ENCODE measurements at places on chromosomes 12 and 14. TPM values are rescaled to one million over a fixed set of nuclear protein-coding genes. Genes with fewer than 3 reads are reported as not detected.

DNA sequence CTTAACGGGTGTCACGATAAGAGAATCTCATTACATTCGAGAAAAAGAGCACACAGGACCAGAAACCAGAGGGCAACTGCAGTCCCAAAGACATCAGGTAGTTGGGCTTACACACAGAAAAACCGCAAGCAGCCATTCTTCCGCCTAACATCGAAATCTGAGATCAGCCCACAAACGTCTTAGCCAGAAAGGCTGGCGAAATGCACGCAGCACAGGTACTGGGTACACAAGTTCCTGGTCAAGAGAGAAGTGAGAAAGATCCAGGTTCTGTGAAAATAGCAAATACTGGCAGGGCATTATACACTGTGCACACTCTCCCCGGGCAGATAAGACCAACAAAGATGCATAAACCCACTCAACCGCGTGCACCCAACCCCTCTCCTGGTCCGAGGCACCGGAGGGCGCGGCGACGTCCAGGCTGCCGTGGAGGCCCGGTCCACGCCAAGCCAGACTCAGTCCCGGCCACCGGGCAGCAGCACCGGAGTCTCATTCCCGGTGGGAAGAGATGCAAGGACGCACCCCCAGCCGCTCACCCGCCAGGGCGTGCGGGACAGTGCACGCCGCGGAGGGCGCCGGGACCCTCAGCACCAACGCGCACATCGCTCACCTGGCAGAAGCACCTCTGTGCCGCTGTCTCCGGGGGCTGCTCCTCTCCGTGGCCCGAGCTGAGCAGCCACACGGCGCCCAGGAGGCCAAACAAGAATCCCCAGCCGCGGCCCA lies 437 bp downstream of the ERO1A start:
- H3K27me3 ChIP-seq, result no peaks in the 10 kb centered on the region
- no peak for DNase-seq
- H3K36me3 ChIP-seq, result no peaks in the 10 kb centered on the region
- H3K4me1 ChIP-seq, result peaks cover 30% of the 10 kb centered on the region
- H3K4me3 ChIP-seq, result peak overlapping the region; percentile 97

- no peak for DNase-seq
- no peaks in the 10 kb centered on the region for H3K36me3 ChIP-seq
- H3K27me3 ChIP-seq, result no peaks in the 10 kb centered on the region
- no peak overlapping the region for H3K4me3 ChIP-seq
Measured at GRCh38 chr12:27828196-27828595, 48.2 kb upstream of the MANSC4 start.

DNA sequence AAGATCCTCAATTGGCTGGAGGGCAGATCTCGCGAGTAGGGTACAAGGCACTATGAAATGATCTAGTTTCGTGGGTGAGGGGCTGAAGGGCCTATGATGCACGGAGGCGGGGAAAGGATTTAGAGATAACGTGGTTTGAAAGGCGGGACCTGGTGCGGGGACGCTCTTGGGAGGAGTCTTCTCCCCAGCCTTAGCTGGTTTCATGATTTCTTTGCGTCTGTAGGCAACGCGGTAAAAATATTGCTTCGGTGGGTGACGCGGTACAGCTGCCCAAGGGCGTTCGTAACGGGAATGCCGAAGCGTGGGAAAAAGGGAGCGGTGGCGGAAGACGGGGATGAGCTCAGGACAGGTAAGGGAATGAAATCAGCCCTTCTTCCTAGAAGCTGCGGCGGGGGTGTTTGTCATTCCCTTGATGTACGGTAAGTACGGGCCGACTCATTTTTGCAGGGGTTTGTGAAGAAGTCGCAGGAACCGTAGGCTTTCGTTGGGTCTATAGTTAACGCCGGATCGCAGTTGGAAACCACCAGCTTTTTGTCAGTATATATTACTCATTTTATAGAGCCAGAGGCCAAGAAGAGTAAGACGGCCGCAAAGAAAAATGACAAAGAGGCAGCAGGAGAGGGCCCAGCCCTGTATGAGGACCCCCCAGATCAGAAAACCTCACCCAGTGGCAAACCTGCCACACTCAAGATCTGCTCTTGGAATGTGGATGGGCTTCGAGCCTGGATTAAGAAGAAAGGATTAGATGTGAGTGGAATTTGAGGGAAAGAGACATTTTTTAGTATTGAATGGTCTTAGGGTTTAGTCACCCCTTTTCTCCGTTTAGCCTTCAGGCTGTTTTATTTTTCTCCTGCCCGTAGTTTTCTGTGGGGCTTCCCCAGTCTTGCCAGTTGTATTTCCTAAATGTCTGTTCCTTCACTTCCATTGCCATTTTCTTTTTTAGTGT lies 602 bp downstream of the APEX1 start:
- H3K4me3 ChIP-seq, result peak overlapping the region; percentile 88
- H3K27ac ChIP-seq, result peak overlapping the region; percentile 87
- no peaks in the 10 kb centered on the region for H3K27me3 ChIP-seq

GRCh38 chr12:22722081-22722480 lies 97.1 kb downstream of the ETNK1 start:
- no peak for DNase-seq
- H3K27ac ChIP-seq, result peak overlapping the region; percentile 44
- H3K4me1 ChIP-seq, result peaks cover 30% of the 10 kb centered on the region
- H3K27me3 ChIP-seq, result no peaks in the 10 kb centered on the region
- H3K36me3 ChIP-seq, result no peaks in the 10 kb centered on the region

Gene STAB2
- not detected for total RNA-seq

GRCh38 chr12:98213556-98213955 lies 301.8 kb upstream of the TMPO start:
- H3K4me3 ChIP-seq, result no peak overlapping the region
- no peak for DNase-seq
- H3K4me1 ChIP-seq, result no peaks in the 10 kb centered on the region
- H3K36me3 ChIP-seq, result no peaks in the 10 kb centered on the region
- no peaks in the 10 kb centered on the region for H3K27me3 ChIP-seq
- no peak overlapping the region for H3K27ac ChIP-seq

Gene TMCC3
- 6.9 TPM for total RNA-seq

Gene C14orf132
- 37.5 TPM for total RNA-seq

DNA sequence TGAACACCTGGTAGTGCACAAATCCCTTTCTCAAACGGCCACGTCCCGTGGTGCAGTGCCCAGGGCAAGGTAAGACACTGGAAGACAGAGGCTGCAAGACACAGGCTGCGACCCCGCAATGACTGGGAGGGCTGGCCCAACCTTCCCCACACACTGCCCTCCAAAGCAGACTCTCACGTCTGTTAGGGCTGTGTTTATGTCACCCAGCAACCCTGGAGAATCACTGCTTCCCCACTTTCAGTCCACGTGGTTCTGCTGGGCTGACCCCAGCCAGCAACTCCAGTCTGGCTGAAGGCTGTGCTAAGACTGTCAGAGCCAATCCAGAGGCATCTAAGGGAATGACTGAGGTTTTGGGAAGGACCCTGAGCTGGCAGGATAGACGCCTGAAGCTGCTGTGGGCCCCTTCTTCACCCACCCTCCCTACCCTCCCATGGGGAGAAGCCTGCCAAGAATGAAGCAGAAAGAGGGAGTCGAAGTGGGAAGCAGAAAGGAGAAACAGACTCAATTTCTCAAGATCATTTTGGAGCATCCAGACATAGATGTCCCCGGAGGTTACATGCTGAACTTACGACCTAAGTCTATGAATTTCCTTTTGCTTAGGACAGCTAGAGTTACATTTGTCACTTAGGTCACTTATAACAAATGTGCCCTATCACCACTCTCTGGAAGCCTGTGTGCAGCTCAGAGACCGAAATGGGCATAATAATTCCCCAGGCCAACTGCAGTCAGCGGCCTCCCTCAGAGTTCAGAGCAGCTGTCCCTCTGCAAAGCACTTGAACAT lies 11.7 kb downstream of the KDM2B start:
- H3K4me3 ChIP-seq, result no peak overlapping the region
- H3K36me3 ChIP-seq, result peaks cover 6% of the 10 kb centered on the region
- no peaks in the 10 kb centered on the region for H3K27me3 ChIP-seq
- H3K4me1 ChIP-seq, result peaks cover 3% of the 10 kb centered on the region
- DNase-seq, result no peak
- H3K27ac ChIP-seq, result peak overlapping the region; percentile 7

DNA sequence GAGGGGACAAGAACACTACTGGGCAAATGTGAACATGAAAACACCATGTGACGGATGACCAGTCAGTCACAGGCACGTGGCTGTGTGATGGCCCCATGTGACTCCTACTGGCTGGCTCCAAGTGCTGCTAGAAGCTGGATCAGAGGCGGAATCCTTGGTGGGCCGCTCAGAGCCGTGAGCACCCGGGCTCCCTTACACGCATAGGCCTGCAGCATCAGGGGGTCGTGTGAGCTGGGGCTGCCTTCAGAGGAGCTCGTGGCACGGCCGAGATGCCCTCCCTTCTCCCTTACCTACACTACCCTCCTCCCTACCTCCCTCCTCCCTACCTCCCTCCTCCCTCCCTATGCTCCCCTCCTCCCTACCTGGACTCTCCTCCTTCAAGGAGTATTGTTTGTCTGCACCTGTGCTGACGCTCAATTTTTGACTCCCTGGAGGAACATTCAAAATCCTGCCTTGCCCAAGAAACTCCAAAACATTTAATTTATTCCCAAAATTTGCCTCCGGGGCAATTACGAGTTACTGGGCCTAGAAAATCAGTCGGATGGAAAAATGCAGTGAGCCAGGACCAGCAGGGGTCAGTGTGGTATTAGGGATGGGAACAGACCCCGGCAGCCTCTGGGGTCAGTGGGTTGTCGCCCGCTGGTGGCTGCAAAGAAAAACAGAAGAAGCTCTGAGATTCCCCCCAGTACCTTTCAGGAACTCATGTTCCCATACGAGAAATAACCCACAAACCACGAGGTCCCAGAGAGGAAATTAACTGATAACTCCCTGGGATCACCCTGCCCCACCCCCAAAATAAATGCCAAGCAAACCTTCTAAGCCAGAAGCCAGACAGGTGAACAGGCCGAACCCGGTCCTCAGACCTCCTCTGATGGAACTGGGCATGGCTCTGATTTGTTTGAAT lies 61.3 kb downstream of the C14orf132 start:
- H3K4me3 ChIP-seq, result no peak overlapping the region
- no peaks in the 10 kb centered on the region for H3K4me1 ChIP-seq
- H3K36me3 ChIP-seq, result no peaks in the 10 kb centered on the region
- H3K27ac ChIP-seq, result no peak overlapping the region
- no peaks in the 10 kb centered on the region for H3K27me3 ChIP-seq

DNA sequence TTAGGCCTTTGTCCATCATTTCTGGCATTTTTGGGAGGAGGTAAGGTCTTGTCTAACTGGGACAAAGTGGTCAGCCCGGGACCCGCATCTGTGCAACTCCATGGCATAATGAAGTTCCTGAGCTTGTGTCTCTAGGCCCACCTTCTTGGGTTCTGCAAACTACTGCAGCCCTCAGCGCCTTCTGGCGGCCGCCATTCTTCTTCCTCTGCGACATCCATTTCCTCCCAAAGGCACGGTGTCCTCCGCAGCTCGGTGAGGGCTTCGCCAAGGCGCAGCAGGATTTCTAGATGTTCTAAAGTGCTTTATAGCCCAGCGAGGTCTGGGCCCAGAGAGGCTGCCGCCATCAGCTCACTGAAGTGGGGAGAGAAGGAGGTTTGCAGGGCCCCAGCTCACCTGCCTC lies 134.4 kb upstream of the OR4E1 start:
- no peaks in the 10 kb centered on the region for H3K36me3 ChIP-seq
- no peak for DNase-seq
- no peak overlapping the region for H3K4me3 ChIP-seq
- H3K27me3 ChIP-seq, result no peaks in the 10 kb centered on the region
- no peak overlapping the region for H3K27ac ChIP-seq
- H3K4me1 ChIP-seq, result no peaks in the 10 kb centered on the region

DNA sequence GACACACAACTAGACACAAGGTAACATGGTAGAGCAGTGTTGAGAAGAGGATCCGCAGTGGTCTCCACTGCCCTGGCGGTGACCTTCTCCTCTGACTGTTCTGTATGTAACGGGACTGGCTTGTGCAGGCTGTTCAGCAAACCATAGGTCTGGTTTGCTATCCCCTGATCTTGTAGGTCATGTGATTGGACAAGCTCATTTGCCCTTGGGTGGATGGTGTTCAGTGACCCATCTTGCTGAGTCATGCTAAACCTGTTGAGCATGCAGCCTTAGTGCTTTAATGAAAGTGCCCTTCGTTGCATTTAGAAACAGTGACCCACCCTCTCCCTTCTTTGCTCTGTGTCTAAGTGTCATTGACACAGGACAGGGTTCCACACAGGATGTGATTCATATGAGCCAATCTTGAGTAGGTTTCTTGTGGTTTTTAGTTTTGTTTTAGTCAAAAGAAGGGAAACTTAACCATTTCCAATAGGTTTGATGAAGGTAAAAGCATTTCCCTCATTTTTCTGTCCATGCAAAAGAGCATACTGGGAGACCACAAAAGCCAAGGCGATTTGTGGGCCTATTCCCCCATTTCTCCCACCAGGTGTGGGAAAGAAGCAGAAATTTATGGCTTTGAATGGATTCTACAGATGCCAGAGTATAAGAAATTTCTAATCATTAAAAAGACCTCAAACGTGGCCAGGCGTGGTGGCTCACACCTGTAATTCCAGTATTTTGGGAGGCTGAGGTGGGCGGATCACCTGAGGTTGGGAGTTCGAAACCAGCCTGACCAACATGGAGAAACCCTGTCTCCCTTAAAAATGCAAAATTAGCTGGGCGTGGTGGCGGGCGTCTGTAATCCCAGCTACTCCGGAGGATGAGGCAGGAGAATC lies 32.6 kb upstream of the HIF1A start:
- H3K27ac ChIP-seq, result peak overlapping the region; percentile 26
- peaks cover 28% of the 10 kb centered on the region for H3K4me1 ChIP-seq
- no peaks in the 10 kb centered on the region for H3K27me3 ChIP-seq

DNA sequence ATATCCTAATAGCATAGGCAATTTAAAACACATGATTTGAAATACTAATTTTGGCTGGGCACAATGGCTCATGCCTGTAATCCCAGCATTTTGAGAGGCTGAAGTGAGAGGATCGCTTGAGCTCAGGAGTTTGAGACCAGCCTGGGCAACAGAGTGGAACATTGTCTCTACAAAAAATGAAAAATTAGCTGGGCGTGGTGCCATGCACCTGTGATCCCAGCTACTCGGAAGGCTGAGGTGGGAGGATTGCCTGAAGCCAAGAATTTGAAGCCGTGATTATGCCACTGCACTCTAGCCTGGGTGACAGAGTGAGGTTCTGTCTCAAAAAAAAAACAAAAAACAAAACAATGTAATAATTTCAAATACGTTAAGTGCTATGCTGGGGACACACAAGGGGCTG lies 83.3 kb downstream of the SSPN start:
- no peaks in the 10 kb centered on the region for H3K36me3 ChIP-seq
- H3K27me3 ChIP-seq, result no peaks in the 10 kb centered on the region
- DNase-seq, result no peak
- peaks cover 29% of the 10 kb centered on the region for H3K4me1 ChIP-seq

GRCh38 chr14:103896578-103896977 lies 31.7 kb upstream of the TDRD9 start:
- H3K27me3 ChIP-seq, result no peaks in the 10 kb centered on the region
- H3K27ac ChIP-seq, result no peak overlapping the region
- H3K4me3 ChIP-seq, result no peak overlapping the region
- no peak for DNase-seq
- no peaks in the 10 kb centered on the region for H3K36me3 ChIP-seq

DNA sequence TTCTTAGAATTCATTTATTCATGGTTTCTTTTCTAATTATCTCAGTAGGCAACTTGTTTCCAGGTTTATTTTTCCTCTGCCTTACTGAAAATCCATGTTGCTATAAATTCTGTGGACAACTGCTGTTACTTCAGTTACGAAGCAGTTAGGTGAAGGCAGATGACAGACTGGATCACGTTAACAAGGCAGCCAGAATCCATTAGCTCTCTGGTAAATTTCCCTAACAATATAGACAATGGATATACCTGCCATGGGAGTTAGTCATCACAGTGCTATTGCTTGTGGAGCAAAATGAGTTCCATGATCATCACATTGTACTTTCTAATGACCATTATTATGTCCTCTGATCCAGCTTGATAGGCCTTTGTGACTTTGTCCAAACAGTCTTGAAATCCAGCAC lies 291.5 kb downstream of the NELL2 start:
- no peaks in the 10 kb centered on the region for H3K4me1 ChIP-seq
- no peak overlapping the region for H3K4me3 ChIP-seq
- no peaks in the 10 kb centered on the region for H3K36me3 ChIP-seq
- no peaks in the 10 kb centered on the region for H3K27me3 ChIP-seq
- H3K27ac ChIP-seq, result no peak overlapping the region

Gene MGP
- total RNA-seq, result 6,234 TPM

Gene PFDN5
- total RNA-seq, result 305 TPM
